Cardiac fibroblast (primary cell): ENCODE measurements at places on chromosomes 1 and 21.

DNA sequence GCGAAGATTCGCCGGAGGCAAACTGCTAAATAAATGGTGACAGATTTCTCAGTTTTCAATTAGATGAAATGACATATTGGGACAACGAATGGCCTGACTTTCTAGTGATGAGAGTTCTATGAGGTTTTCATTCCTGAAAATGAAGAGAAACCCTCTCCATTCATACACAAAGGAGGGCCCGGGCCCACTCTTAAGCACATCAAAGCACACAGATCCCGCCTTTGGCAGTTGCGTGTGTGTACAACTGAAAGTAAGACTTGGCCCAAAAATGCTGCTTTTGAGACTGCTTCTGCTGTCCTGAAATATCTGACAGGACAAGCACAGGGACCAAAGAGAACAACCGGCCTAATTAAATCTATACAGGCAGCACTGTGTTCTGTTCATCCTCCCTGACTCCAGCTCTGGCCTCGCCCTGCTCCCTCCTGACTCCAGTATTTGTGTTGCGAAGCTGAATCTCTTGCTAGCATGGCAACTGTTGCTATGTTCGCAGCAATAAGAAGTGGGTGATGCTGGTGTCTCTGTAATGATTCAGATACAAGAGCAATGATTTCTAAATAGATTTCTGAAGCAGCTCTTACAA, 7.4 kb downstream of the LRRC53 start:
- DNase-seq: no peak

DNA sequence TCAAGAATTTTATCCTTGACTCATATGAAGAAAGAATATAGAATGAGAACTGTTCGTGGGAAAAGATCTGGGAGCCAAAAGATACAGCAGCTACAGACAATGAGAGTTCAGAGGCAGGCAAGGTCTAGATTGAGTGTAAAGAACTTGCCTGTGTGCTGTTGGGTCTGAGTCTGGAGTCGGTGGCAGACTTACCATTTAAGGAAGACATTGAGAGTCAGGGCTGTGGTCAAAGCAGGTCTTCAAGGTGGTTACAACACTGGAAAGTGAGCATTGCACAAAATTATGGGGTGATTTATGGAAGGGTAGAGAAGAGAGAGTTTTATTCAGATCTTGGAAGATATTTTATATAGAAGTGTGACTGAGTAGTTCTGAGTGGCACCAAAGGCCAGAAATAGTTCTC, 80.6 kb downstream of the TBX19 start:
- no peak for DNase-seq

- DNase-seq: no peak
These were observed 33.3 kb upstream of the ZBTB40 start for GRCh38 chr1:22418312-22418711.

DNA sequence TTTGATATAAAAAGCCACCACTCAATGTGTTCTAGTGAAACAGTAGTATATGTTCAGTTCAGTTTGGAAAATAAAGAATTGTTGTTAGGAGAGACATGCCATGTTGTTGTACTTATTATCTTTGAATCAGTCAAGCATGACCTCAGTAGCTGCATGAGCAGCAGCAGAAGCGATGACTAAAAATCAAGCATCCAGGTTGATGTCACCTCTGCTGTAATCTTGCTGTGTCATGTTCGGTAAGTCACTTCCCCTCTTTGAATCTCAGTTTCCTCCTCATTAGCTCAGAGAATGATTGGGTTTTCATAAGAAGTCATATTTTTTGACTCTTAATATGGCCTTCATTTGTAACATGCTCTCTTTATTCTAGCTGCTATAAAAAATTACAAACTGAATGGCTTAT, 428.4 kb upstream of the B3GALT2 start:
- peak; percentile 70 for DNase-seq

DNA sequence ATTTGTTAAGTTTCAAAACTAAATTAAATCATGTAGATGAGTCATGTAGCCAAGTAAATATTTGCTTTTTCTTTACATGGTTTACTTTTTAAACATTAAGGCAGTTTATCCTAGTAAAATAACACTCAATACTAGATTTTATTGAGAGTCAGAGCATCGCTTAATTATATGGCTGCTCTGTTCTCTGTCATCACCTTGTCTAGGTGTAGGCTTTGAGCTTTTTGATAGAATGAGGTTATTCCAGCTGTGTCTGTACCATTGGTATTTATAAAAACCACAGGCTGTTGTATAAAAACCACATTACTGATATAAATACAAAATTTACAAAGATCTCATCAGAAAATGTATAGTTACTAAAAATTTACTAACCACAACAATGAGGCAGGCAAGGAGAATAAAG, 42.5 kb upstream of the GPR52 start:
- no peak for DNase-seq

DNA sequence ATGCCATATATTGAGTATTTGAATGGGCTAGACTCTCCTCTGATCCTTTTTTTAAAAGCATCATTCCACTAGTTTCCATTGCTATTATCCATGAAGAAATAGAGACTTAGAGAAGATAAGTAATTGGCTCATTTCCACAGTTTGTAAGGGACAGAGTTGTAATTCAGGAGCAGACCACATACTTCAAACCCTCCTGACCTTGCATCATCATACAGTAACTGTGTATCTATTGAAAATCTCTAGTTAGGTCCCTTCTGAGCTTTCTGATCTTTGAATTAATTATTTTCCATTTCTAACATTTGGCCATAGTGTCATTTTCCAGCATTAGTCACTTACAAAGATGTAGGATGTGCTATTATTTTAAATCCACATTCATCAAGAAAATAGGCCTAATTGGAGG, 386.5 kb upstream of the ST6GALNAC5 start:
- DNase-seq: no peak

DNA sequence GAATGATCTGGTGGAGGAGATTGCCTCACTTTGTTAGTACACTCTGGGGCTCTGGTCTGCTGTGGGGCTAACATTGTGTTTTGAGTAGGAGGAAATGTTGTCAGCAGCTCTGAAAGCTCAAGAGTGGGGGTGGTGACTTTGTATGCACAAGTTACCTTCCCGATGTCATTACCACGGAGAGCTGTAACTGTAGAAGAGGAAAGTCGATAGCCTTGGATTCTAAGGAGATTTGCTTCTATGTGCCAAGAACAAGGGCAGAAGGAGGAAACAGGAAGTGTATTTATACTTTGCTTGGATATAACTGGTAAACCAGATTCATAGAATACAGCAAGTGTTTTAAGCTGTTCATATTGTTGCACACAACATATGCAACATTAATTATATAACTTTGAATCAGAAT, 196.1 kb downstream of the AMY1C start:
- DNase-seq: no peak

- peak; percentile 19 for DNase-seq
These were observed 26.9 kb upstream of the EYA3 start for GRCh38 chr1:28115267-28115666.

DNA sequence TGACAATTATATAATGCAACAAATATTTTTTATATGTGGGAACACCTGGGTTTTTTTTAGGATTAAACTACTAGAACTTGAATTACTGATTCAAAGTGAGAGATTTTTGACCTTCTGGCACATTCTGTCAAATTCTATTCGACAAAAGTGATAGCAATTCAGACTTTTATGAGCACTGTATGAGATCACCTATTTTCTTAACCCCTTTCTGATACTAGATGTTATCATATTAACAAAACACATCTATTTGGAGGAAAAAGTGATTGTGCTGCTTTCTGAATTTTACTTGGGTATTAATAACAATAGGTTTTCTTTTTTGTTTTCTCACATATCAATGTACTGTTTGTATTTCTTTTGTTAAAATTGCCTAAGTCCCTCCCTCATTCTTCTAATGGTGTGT, 174.9 kb upstream of the GREM2 start:
- DNase-seq: no peak

DNA sequence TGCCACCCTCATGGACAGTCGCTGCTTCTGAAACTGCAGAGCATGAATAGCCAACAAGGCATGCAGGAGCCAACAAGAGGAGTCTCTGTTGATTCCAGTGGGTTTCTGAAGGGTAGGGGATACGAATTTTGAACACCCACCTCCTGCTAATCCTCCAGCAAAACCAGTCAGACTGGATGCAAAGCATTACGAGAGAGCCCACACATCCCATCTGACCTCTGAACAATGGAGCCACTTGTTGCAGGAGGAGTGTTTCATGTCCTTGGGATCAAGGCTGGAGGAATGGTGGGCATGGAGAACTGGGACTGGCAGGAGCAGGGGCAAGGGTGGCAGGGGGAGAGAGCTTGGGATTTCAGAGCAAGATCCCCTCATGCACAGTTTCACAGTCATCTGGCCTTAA, 1.6 kb downstream of the VTCN1 start:
- DNase-seq: no peak

DNA sequence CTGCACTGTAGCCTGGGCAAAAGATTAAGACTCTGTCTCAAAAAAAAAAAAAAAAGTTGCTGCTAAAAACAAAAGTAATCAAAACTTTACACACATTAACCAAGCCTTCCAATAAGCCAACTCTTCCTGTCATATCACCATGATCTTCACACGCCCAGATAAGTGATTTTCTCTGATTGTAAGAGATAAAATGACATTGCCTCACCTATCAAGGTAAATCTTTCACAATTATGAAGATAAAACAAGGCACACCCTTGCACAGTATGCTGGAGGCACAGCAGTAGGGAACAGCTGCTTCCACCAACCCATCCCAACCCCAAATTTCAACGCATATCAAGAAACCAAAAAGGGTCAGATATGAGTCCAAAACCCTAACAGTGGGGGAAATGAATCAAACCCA, 8.8 kb upstream of the TIAM1 start:
- DNase-seq: no peak

GRCh38 chr1:3476666-3477065, 22.2 kb downstream of the ARHGEF16 start:
- DNase-seq: no peak

- DNase-seq: no peak
These were observed 351 bp downstream of the MIXL1 start for GRCh38 chr1:226223786-226224244.

- DNase-seq: peak; percentile 86
These were observed 9.4 kb downstream of the SLC25A44 start for GRCh38 chr1:156203331-156203730.

DNA sequence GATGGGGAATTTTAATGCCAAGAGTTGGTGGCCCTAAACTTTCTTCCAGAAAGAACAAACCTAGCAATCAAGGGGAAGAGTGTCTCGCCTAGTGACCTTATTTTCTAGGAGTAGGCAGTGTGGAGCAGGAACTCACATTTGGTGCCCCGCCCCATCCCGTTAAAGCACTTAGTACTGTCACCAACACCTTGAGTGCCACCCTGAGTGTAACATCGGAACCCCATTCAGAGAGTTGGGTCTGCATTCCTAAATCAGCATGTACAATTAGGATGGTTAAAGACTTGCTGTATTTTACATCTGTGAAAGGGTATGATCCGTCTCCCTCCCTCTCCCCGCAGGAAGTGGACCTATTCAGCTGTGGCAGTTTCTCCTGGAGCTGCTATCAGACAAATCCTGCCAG, 15.5 kb downstream of the ETS2 start:
- DNase-seq: no peak

DNA sequence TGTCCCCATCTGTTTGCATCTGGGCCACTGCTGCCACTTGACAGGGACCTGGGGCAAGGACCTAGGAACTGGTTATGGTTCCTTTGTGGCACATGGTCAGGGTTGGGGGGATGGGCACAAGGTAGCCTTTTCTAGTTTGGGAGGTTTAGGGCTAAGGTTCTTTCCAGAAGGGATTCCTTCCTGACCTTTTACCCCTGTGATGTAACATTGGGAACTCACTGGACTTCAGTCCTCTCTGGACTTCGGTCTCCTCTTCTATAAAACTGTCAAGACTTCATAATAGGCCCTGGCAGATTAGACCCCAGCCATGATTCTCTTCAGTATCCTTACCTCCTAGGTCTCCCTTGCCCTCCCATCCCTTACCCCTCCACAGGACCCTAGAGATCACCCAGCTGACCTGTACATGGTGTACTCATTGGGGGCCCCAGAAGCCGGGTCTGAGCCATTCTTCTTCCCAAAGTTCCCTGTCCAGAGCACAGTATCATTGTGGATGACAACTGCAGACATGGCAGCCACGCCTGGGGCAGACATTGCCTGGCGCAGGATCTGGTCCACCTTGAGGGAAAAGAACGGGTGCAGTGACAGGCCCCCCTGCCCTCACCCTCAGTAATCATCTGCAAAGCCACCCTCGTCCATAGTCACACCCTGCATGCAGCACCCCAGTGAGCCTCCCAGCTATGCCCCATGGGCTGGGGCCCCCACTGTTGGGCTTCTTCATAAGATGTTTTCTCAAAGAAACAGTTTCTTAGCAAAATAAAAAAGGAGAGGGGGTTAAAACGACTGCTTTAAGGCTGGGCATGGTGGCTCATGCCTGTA, 12.9 kb downstream of the LACTBL1 start:
- no peak for DNase-seq

- no peak for DNase-seq
These were observed 53.0 kb upstream of the LAPTM5 start for GRCh38 chr1:30810416-30811080.

GRCh38 chr1:181086926-181087325, 1.6 kb upstream of the IER5 start:
- DNase-seq: peak; percentile 87

DNA sequence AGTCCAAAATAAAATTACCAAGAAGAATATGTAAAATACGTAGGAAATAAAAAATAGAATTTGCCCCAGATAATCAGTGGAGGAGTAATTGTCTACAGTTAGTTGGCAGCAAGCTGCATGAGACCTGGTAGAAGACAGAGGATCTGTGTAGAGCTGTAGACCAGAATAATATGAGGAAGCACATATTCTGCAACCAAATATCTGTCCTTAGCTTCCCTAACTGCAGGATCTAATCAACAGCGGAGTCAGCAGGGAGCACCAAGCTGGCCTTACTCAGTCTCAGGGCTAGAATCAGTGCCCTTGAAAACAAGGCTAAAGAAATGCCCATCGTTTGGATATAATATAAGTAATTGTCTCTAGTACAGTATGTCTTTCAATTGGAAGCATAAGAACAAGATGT, 6.1 kb upstream of the GCSAML start:
- DNase-seq: no peak

- no peak for DNase-seq
These were observed 1.7 kb upstream of the C1orf116 start for GRCh38 chr1:207034208-207034607.

GRCh38 chr1:150365941-150366340, 2.0 kb downstream of the RPRD2 start:
- DNase-seq: no peak

GRCh38 chr1:225476538-225476988, 48.7 kb upstream of the LBR start:
- DNase-seq: no peak

DNA sequence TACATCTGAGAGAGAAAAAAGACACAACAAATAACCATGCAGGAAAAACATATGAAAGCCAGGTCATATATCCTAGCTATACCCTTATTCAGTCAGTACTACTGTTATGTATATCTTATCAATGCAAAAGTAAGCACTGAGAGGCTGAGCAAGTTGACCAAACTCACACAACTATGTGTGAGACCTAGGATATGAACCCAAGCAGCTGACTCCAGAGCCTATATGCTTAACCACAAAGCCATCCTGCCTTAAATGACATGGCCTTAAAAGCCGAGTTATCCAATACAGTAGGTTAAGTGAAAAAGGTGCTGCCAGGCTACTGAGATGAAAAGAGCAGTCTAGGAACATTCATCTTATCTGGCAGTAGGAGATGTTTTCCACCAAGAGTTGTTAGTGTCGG, 151.6 kb downstream of the RERE start:
- no peak for DNase-seq

GRCh38 chr1:241942738-241943137, 14.8 kb upstream of the BECN2 start:
- DNase-seq: no peak
